ENCODE measurements at places on chromosomes 4 and X.

- DNase-seq, result no peak
Measured at GRCh38 chr4:1593458-1593857, 90.7 kb downstream of the FAM53A start.

DNA sequence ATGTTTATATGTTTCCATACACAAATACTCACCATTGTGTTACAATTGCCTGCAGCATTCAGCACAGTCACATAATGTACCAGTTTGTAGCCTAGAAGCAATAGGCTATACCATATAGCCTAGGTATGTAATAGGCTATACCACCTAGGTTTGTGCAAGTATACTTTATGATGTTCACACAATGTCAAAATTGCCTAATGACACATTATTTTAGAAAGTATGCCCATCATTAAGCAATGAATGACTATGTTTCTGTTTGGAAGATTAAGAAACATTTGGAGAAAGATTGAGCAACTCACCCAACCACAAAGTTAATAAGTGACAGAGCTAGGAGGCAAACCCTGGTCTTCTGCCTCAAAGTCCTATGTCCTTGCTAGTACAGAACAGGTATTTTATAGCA lies 96.8 kb upstream of the GRIA3 start:
- DNase-seq, result no peak

- no peak for DNase-seq
Measured at GRCh38 chr4:23959396-23960148, 69.7 kb upstream of the PPARGC1A start.

GRCh38 chr4:66017671-66018070 lies 347.4 kb upstream of the EPHA5 start:
- DNase-seq, result no peak

DNA sequence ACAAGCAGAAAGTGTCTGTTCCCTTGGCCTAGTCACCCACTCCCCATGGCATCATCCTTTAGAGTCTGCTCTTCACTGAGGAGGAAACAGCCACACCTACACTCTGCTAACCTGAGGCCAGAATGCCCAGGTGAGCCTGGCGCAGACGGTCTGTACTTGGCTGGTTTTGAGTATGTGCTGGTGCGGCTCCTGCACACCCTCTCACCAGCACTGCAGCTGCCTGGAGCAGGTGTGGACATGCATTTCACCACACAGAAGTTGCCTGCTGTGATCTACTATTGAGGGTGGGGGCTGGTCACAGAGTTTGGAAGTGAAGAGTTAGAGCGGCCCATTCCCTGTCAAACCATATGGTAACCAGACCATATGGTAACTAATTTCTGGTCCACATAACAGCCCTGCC lies 39.5 kb downstream of the KANTR start:
- no peak for DNase-seq

- DNase-seq, result no peak
Measured at GRCh38 chr4:78622253-78622979, 70.8 kb downstream of the ANXA3 start.

DNA sequence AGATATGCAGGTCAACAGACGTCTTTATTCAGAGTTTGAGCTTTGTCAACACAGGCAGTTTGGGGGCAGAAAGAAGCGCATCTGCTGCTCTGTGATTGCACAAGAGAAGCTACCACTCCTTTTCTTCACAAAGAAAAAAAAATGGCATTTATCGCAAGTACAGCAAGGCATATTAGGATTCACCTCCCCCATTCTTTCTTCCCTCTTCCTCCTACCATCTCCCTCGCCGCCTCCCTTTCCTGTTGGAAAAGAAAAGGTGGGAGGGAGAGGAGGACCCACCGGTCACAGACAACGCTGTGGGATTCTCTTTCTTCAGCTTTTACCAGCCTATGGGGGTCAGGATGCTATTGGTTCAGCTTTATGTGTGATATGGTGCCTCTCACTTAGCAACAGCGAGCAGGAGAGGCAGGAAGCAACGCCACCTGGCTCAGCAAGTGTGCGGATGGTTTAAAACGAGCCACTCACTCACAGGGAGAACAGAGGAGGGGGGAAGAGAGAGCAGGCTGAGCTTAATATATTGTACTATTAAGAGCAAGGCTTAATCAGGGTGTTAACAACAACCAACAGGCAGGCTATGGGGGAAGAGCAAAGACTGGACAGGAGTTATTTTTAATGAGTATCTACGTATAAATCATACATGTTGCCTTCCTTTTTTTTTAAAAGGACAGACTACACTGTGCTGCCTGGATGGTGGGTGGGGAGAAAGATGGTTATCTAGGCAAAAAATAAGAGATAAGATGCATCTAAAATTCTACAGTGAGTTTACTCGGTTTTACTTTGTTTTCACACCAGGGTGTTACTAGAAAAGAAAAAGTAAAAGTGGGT lies 104.7 kb downstream of the MAML3 start:
- DNase-seq, result peak; percentile 88

- no peak for DNase-seq
Measured at GRCh38 chrX:82765811-82766210, 742.3 kb upstream of the POU3F4 start.

GRCh38 chr4:49044270-49044669 lies 58.2 kb downstream of the CWH43 start:
- DNase-seq, result no peak

GRCh38 chr4:10121568-10122208 lies 5.1 kb upstream of the WDR1 start:
- DNase-seq, result no peak

DNA sequence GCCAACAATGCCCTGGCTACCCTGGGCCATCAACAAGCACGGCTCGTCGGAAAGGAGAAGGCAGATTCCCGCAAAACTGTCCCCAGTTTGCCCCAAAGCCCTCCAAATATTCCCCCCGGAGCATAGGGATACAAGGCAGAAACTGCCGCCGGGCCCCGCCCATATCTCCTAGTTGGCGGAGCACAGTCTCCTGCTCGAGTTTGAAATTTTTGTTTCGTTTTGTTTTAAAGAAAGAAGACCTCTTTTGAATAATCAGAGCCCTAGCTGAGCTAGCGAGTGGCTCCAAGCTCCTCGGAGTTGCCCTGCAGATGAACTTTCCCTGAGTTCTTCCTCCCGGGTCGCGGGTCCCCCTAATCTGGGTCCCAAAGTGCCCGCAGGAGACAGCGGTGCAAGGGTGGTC lies 138.1 kb upstream of the ZIC3 start:
- no peak for DNase-seq

- DNase-seq, result no peak
Measured at GRCh38 chr4:23382879-23383278, 507.0 kb downstream of the PPARGC1A start.

DNA sequence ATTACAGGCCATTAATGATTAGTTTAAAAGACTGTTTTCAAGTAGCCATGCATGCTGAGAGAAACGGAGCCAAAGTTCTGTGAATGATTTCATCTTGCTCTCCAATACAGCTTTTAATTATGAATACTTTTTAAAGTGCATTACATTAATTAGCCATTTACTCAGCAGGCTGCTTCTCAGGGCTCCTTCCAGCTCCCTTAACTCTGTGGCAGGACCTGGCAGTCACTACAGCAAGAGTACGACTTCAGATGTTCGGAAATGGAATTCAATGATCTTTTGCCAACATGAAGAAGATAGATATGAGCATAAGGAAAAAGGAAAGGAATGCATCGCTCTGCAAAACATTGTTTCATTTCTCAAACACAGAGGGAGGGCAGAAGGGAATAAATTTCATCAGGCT lies 987.2 kb downstream of the PDHA2 start:
- DNase-seq, result no peak

DNA sequence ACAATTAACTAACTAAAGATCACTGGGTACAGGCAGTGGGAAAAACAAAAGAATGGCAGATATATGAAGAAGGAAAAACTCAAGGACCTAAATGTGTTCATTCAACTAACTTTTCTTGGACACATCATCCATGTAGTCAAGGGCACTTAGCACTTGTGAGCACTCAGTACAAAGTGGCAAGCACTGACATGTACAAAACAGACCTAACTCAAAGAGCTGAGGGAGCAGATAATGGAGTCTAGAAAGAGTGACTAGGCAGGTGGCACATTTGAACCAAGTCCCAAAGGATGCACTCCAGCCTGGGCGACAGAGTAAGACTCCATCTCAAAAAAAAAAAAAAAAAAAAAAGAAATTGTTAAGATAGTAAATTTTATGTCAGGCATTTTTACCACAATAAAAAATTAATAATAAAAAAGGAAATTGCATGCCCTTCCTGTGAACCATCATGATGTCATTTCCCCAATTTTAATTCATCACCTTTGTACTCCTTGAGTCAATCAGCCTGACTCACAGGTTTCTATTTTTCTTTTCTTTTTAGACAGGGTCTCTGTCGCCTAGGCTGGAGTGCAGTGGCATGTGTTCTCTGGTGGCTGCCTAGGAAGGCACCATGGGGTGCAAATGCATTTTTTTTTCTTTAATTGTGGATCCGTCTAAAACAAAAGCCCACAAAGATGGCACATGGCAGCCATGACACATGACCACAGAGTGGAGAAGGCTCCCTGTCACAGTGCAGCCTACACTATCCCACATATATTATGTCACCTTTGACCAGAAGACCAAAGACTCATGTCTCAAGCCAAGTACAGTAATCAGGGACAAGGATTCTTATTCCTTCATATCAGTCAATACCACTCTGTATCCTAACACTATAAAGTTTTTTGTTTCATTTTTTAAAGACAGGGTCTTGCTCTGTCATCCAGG lies 91.9 kb downstream of the CHST7 start:
- no peak for DNase-seq

GRCh38 chrX:74251006-74251930 lies 52.7 kb upstream of the ZCCHC13 start:
- DNase-seq, result no peak

GRCh38 chr4:116501954-116502353 lies 583.4 kb downstream of the TRAM1L1 start:
- no peak for DNase-seq

GRCh38 chr4:108693211-108693610 lies 42.8 kb downstream of the OSTC start:
- no peak for DNase-seq

GRCh38 chr4:113607998-113608397 lies 153.5 kb downstream of the CAMK2D start:
- DNase-seq, result no peak

- DNase-seq, result no peak
Measured at GRCh38 chr4:11469650-11470437, 41.1 kb upstream of the HS3ST1 start.

DNA sequence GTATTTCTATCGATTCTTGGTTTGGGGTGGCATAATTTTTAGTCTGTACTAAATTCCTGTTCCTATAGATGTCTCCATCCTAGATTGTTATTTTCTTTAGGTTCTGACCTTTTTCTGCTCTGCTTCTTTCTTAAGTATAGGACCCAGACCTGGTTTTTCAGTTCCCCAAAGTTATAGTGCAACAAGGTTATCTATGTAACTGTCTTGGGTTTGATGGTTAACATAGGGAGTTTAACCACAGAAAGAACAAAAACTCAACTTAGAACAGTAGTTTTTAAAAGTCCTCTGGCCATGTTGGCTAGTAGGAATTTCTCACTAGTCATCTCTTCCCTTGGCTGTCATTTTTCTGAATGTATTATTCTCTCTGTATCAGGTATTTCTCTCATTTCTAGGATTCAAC lies 38.8 kb upstream of the MAD2L1 start:
- no peak for DNase-seq

DNA sequence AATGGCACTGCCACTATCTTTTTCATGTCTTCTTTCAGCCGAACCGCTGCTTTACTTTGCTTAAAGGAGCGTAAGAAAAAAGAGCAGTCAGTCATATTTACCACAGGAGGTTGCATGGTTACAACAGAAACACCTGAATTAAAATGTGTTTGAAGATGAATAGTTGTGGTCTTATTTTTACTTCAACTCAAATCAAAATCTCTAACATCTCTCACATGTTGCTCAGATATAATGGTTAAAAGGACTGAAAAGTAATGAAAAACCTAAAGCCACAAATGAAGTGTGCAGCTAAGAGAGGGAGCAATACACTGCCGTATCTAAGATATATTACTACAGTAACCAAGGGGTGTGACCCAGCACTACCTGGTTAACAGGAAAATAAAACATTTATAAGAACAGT lies 27.4 kb downstream of the FAM13A start:
- no peak for DNase-seq

- no peak for DNase-seq
Measured at GRCh38 chr4:54779036-54779435, 121.3 kb downstream of the KIT start.

GRCh38 chr4:110854021-110854678 lies 231.3 kb upstream of the PITX2 start:
- no peak for DNase-seq

- no peak for DNase-seq
Measured at GRCh38 chr4:23932186-23932585, 42.3 kb upstream of the PPARGC1A start.

DNA sequence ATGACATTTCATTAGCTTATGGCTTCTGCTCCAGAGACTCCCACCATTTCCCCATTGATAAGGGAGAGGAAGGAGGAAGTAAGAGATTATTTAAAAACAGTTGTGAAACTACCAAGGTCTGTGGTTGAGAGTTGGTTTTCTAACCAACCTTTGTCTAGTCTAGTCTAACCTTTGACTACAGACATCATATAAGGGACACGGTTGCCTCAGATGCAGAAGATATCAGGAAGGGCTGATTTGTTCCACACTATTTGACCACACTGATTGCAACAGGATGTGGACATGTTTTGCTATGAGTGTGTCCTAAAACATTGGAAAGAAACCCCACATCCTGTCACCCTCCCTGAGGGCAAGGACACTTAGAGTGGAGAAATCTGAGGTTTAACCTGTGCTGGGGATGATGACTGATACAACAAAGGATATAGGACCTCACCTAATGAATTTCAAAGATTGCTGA lies 53.0 kb downstream of the COQ2 start:
- DNase-seq, result no peak

DNA sequence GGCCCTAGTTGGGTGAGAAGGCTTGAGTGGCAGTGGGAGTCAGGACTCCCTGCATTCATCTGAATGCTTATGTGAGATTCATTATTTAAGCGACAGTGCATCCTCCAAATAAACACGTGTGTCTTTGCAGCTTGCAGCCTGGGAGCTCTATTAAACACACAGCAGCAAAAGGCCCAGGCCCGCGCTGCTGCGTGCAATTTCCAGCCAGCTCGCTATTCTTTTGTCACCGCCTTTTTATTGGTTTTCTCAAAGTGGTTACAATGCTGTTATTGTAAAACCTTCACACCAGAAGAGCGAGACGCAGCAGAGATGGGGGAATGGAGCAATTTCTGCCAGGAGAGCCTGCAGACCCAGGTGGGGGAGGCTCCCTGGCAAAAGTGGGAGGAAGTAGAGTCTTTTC lies 252.5 kb downstream of the BCOR start:
- no peak for DNase-seq

DNA sequence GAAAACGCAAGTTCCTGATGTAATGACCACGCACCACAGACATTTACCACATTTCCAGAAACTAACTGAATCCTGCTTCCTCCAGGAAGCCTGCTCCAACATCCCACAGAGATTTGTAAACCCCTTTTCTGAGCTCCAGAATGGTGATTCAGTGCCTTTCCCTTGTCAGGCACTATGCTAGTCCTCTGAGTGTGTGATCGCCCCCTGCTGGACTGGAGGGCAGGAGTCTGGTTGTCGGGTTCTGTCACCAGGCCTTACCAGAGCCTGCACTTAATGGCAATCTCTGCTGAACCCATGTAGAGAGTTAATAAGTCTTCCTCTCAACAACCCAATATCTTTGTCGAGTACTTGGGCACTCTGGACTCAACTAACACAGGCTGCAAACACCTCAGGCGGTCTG lies 14.5 kb upstream of the KDM5C start:
- no peak for DNase-seq

GRCh38 chrX:1720836-1721235 lies 106.0 kb downstream of the ASMT start:
- DNase-seq, result no peak

- no peak for DNase-seq
Measured at GRCh38 chr4:1661695-1662094, 22.4 kb downstream of the FAM53A start.
